ENCODE measurements at places on chromosomes 3 and 15. TPM values are rescaled to one million over a fixed set of nuclear protein-coding genes. Genes with fewer than 3 reads are reported as not detected.

TRPM1 gene
- not detected for total RNA-seq

KAT2B gene
- total RNA-seq: 10.9 TPM

RARB gene
- not detected for total RNA-seq

GUCA1C gene
- total RNA-seq: not detected

MUC4 gene
- total RNA-seq: not detected

MYO1E gene
- 68.8 TPM for total RNA-seq

SEMA5B gene
- not detected for total RNA-seq

PHLDB2 gene
- total RNA-seq: 90.1 TPM

SUSD5 gene
- not detected for total RNA-seq

CHRM5 gene
- 0.04 TPM for total RNA-seq

KLHL40 gene
- not detected for total RNA-seq

IL20RB gene
- total RNA-seq: 0.73 TPM

IQCF5 gene
- total RNA-seq: not detected

SPINT1 gene
- total RNA-seq: 177 TPM

LRRC2 gene
- 0.26 TPM for total RNA-seq

IL17RC gene
- total RNA-seq: 116 TPM

CFAP100 gene
- total RNA-seq: not detected

PARP3 gene
- 19.3 TPM for total RNA-seq

ALDH1A3 gene
- 5,398 TPM for total RNA-seq

SLC12A1 gene
- total RNA-seq: not detected

PLSCR5 gene
- total RNA-seq: not detected

RYK gene
- 47.2 TPM for total RNA-seq

RARRES1 gene
- not detected for total RNA-seq

ATP2B2 gene
- total RNA-seq: not detected

All from PC-3 (cell line).